ENCODE measurements at places on chromosomes 6 and 20. TPM values are rescaled to one million over a fixed set of nuclear protein-coding genes. Genes with fewer than 3 reads are reported as not detected.

Gene HLA-DOB
- total RNA-seq: 0.77 TPM

Gene GRIK2
- total RNA-seq: 1.3 TPM

DNA sequence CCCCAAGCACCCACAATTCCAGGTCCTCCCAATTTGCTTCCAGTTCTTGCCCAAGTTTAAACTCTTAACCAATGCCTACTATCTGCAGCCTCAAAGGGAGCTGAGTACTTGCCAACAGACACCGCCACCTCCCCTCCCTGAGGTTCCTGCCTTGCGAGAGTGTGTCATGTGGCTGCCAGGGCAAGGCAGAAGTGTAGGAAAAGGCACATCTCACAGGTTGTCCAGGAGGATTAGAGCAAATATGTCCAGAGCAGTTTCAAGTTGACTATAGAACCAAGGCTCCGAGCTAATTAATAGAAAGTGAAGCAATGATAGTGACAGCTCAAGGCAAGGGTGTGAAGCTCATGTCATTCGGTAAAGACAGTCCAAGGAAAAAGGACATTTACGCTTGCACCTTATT lies 127.8 kb downstream of the ATXN1 start:
- no peak for DNase-seq

DNA sequence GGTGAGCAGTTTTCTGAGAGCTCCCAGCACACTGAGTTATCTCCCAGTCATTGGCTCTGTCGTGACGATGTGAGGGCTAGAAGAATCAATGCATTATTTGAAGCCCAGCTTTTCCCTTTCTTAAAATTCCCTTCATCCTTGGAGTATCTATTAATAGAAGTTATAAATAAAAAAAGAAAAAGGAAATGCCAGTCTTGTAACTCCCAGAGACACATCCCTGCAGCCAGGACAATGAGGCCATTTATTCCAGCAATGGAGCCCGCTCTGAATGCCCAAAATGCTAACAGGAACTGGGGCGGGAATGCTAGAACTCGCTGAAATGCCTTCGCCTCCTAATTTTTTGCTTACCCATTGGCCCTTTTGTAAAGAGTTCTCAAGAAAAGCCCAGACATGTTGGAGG lies 305.8 kb downstream of the TFAP2C start:
- DNase-seq: no peak

- DNase-seq: no peak
These were observed 29.3 kb downstream of the SNPH start for GRCh38 chr20:1295276-1295930.

Data from heart left ventricle (tissue), 16 donors.